NCI-H146 (cell line): ENCODE measurements at places on chromosomes 4 and X.

- no peak for DNase-seq
Measured at GRCh38 chrX:46873746-46874145, 36.9 kb downstream of the RP2 start.

DNA sequence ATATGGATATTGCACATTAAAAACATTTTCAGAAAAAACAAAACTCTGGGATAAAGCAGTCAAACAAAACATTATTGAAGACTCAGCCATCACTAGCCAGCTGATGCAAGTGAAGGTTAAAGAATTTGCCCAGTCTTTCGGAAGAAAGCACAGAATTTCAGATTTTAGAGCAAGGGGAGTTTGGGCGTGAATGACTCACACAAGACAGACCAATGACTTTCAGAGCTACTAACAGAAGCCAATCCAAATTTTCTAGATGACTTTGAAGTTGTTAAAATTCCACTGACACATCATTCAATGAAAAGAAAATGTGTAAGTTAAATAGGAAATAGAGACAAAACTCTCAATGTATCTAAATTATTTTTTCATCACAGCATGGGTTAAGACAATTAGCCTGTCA is 4.0 kb downstream of the MRFAP1L1 start:
- no peak for DNase-seq

GRCh38 chr4:98994474-98995182 is 893 bp upstream of the METAP1 start:
- no peak for DNase-seq

- no peak for DNase-seq
Measured at GRCh38 chr4:136124251-136124745, 1408.0 kb downstream of the PCDH18 start.

DNA sequence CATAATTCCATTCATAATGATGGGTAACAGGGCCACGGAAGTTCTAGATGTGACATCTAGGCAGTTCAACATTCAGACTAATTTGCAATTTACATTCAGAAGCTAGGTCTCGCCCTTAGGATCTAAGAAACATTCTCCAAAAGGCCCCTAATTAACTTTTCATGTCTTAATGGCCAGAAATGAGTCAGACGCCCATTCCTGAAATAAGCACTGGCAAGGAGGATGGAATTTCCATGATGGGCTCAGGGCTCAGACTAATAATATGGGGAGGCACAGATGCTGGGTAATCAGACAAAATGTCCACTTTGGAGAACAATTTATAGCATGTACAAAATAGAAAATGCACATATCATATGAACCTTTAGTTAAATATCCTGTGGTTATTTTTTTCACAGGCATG is 102.8 kb upstream of the RPS6KA3 start:
- no peak for DNase-seq

DNA sequence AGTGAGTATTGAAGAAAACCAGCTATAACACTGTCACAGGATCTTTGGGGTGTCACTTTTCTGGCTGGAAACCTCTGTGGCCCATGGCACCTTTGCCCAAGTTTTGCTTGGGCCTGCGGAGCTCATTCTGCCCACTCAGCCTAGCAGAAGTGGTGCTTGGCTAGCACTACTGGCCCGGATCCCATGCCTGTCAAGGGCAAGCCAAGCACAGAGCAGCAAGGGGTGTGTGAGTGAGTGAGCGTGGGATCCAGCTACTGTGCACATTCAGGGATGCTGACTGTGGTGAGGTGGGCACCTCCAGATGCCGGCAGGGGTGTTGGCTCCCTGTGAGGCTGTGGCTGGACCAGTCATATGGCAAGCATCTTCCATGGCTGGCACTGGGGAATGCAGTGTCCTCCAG is 55.4 kb upstream of the RASGEF1B start:
- no peak for DNase-seq

- no peak for DNase-seq
Measured at GRCh38 chrX:112669824-112670223, 9.9 kb downstream of the LHFPL1 start.

- DNase-seq: no peak
Measured at GRCh38 chrX:20681683-20682082, 415.0 kb upstream of the RPS6KA3 start.

DNA sequence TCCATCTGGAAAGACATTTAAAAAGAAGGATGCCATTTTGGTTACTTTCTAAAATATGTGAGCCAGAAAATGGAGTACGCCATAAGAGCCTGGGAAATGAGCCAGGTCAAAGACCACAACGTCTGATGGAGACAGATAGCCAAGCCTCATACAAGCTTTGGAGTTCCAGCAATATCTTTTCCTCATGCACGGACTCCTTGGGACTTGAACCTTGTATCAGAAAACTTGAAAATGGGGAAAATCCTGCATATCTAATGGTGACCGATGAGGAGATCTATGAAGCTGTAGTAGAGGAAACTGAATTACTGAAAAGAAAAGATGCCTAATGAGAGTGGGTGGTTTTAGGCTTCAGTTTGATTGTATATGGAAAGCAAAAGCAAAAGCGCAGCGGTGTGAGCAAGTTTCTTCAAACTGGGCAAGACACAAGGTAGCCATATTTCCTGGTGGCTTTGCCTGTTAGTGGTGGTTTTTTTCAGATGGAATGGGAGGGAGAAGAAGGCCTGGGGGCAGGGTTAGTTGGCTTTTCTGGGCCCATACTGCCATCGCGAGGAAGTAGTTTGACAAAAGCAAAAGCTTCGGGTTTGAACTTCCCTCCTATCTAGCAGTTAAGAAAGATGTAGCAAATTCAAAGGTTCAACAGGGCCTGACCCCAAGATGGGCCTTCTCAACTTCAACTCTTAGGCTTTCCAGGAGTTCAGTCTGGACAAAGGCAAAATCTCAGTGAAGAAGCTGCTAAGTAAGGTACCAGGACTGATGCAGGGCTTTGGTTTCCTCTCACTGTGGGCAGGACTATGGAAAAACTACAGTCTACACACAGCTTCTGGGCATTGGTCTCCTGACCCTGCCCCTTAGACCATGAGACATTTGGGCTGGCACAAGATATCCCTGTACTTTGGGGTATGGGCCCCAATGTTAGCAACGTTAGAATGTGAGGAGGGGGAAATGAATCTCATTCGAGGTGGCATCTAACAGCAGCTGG is 210.0 kb upstream of the STK26 start:
- no peak for DNase-seq

GRCh38 chr4:169383724-169384123 is 113.0 kb upstream of the SH3RF1 start:
- DNase-seq: no peak

DNA sequence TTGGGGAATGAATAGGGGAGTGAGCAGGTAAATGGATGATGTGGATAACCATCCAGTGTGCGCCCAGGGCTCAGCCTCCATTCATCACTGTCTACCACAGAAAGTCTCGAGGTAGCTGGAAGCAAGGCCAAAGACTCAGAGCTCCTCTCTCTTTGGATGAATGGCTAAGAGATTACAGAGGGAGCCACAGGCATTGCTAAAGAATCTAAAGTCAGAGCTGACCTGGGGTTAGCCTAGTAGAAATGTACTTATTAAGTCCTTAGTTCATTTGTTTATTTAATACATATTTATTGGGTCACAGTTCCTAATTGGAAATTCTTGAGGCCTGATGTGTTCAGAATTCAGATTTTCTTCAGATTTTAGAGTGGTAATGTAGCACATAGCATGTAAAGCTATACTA is 88.7 kb upstream of the HPF1 start:
- no peak for DNase-seq

GRCh38 chr4:157114671-157115070 is 38.7 kb downstream of the GLRB start:
- DNase-seq: no peak

DNA sequence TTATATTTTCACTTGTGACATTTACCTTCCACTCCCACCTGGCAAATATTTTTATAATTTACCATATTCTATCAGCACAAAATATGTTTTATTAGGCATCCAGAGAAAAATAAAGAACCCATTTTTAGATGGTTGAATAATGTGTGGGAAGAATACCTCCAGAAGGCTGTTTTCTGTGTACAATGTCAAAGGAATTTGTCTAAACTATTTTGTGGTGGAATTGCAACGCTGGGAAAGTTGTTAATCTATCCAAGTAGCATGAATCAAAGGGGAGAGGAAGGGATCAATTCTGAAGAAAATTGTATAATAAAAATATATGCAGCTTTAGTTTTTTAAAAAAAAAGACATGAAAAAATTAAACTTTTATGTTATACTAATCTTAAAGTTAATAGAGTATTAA is 706.5 kb downstream of the FSTL5 start:
- DNase-seq: no peak

GRCh38 chrX:64306712-64307111 is 76.3 kb upstream of the ASB12 start:
- no peak for DNase-seq

GRCh38 chr4:117773064-117773936 is 261.0 kb upstream of the NDST3 start:
- DNase-seq: no peak

DNA sequence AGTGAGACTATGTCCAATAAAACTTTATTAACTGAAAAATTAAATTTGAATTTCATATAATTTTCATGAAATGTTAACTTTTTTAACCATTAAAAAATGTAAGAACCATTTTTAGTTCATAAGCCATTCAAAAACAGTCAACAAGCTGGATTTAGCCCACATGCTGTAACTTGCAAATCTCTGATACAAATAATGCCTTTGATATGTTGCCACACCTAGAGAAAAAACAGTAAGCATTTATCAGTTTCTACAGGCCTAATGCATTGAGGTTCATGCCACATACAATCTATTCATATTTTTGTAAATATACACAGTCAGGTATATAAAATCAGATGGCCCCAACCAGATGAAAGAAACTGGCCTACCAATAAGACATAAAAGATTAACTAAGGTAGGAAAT is 52.8 kb downstream of the LCORL start:
- DNase-seq: no peak

DNA sequence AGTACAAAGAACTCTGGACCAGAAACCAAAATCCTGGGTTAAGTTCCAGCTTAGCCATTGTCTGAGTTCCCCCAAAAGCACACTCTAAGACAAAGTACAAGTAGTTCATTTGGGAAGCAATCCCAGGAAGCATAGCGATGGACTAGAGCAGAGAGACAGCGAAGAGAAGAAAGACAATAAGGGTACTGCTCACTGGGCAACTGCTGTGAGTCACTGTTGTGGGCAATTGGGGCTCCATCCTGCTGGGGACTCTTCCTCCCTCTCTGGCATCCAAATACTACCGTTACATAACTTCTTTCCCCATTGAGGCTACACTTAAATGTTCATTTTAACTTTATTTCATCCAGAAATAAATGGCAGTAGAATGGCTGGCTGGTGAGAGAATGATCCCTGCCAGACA is 14.1 kb downstream of the SRPX start:
- DNase-seq: no peak

DNA sequence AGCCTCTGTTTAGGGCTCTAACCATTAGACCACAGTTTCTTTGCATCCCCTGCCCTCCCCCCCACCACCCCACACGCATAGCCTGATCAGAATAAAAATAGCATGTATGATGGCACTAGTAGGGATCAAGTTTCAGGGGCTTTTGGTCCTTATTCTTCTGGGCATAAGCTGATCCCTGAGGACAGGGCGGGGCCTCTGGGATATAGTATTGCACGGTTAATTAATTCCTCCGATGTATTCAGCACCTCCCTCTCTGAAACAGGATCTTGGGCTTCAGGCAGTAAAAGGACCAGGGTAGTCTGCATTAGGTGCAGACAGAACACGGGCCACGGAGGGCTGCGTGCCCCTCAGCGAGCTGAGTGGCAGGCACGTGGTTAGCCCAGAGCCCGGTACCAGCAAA is 57.1 kb downstream of the ELF4 start:
- no peak for DNase-seq

- no peak for DNase-seq
Measured at GRCh38 chrX:39848900-39849299, 248.9 kb downstream of the BCOR start.

DNA sequence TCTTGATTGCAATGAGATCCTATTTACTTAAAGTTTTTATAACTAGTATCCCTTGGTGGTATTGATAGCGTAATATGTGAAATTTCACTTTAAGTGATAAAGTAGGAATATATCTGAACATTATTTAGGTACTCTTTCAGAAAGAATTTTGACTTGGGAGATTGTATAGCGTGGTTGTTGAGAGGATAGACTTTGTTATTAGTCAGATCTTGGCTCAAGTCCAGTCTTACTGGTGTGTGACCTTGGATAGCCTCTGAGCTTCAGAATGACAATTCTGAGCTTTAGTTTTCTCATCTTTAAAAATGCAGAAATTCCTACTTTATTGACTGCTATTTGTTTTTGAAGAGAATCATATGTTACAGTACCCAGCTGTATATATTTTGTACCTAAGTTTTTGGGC is 32.6 kb downstream of the DCK start:
- DNase-seq: no peak

DNA sequence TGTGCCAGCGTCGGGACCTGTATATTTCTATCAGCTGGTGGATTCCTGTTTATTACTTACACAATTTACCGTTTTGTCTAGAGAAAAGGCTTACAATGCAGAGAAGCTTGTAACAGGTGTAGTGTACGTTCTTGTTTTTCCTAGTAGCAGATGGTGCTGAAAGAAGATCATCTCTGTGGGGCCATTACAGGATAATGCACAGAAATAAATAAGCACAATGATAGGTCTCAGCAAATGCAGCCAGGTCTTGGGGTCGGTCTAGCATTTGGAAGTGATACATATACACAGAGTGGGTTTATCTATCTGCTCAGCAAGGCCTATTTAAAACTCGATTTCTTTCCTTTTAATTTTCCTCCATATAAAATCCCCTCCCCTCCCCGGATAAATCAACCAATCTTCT is 180.9 kb upstream of the LCORL start:
- DNase-seq: no peak

GRCh38 chr4:120680647-120681228 is 241.8 kb downstream of the PRDM5 start:
- no peak for DNase-seq

GRCh38 chrX:7139202-7140081 is 8.1 kb upstream of the STS start:
- DNase-seq: no peak

GRCh38 chr4:47118192-47118929 is 87.0 kb downstream of the GABRB1 start:
- no peak for DNase-seq

DNA sequence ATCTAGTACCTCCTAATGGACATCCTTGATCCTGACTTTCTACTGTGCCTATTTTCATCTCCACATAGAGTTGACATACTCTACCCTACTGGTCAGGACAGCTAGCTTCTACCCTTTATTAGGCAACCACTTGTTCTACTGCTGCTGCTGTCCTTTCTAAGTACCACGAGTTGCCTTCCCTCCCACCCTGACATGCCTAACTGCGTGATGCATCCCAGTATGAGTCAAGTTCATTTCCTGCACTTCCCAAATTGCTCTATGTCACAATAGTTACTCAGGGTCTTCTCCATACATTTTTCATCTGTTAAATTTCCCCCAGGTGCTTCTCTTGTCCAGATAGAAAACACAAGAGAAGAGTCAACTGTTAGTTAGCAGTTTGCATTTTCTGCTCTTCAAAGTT is 133.4 kb downstream of the TBC1D19 start:
- DNase-seq: no peak

- no peak for DNase-seq
Measured at GRCh38 chr4:78218260-78218659, 161.1 kb downstream of the FRAS1 start.
